ENCODE measurements at places on chromosomes 11 and 22.

GRCh38 chr11:101470419-101470818, 113.4 kb downstream of the TRPC6 start:
- DNase-seq: no peak

DNA sequence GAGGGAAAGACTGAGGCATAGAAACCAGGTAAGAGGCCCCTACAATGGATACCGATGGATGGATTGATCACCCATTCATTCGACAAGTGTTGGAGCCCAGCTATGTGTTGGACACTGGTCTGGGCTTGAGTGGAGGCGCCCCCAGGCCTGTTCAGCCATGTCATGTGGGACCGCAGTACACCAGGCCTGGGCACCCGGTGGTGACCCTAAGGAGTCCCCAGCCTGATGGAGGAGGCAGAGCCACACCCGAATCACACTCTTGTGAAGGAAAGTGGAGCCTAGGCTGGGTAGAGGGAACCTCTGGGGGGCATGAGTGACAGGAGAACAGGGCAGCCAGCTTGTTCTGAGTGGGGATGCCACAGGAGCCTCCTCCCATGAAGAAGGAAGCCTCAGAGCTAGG, 10.2 kb downstream of the CACNA1I start:
- DNase-seq: no peak

DNA sequence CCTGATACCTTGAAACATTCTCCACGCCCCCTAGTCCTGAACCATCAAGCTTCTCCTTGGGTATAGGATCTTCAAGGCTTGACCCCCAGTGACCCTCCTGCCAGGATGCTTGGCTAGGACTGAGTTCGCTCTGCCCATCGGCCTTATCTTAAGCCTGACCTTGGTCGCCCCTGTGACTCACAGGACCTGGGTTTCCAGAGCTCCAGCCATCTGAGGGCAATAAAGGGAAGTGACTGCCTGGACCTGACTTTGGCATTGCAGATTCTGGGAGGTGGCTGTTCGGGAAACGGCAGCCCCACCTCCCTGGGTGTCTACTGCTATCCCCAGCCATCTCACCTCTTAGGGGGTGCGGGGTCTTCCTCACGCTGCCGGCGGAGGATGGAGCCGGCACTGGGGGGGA, 15.4 kb downstream of the CARD10 start:
- DNase-seq: no peak

DNA sequence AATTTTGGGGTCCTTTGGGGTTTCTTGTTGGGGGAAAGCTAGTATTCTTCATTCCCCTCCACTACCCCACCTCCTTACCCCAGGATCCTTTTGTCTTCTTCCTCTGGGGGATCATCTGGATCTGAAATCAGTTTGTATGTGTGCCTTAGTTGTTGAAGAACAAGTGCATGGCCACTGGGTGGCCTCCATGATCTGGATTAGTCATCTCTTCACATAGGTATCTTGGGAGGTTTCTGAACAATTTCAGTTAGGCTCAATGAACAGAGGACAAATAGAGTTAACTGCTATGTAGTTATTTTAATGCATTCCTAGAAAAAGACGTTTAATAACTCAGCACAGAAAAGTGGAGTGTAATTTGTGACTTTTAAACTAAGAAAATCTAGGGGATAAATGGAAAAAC, 7.1 kb upstream of the VWA5A start:
- no peak for DNase-seq

DNA sequence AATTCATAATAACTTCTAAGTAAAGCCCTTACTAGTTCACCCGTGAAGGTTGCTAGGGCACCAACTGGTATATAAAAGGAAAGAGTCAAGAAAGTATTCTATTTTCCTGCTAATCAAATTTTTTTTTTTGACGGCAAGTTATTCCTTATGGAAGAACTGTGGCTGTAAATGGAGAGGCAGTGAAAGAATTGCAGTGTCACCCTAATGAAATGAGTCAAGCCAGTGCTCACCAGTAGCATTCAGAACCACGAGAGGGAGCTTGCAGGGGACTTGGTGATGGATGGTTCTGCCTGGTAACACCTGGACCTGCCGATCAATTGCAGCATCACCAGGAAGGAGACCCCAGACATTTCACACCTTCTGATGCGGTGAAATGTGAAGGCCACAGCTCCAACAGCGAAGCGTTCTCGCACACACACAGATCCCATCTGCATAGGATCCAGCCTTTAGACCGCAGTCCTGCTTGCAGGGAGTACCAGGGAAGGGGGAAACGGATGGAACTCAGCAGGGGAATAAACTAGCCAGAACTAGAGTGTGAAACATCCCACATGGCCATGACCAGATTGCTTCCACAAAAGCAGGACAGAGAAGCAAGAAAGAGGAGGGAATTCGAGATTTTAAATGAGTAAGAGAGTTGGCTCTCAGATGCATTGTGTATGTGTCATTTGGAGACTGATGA, 326.2 kb downstream of the TBC1D22A start:
- no peak for DNase-seq

DNA sequence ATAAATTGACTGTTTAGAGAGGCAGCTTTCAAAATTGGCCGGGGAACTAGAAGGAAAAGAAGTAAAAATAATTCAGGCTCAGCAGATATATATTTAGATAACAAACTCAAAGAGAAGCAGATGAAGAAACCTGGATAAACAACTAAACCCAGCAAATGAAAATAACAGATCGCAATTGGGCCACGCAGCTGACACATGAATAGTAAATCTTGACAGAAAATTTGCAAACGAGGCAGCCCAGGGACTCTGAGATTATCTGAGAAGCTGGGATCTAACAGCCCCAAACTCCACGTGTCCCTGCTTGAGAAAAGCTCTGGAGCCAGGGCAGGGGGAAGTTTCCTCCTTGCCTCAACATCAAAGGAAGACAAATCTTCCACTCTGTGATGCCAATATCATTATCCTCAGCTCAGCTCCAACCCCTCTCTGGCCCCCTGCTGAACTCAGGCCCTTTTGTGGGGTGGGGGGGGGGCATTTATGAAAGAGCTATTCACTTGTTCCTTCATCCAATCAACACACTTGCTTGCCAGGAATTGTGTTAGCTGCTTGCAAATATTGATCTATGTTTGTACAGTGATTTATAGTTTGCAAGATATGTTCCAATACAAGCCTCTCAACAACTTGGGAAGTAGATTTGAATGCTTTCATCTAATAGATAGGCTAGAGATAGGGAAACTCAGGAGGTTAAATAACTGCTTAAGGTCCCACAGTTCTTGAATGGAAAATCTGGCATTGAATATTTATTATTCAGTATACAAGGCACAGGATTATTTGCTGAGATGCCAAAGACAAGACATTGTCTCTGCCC, 72.5 kb upstream of the C11orf87 start:
- DNase-seq: no peak

DNA sequence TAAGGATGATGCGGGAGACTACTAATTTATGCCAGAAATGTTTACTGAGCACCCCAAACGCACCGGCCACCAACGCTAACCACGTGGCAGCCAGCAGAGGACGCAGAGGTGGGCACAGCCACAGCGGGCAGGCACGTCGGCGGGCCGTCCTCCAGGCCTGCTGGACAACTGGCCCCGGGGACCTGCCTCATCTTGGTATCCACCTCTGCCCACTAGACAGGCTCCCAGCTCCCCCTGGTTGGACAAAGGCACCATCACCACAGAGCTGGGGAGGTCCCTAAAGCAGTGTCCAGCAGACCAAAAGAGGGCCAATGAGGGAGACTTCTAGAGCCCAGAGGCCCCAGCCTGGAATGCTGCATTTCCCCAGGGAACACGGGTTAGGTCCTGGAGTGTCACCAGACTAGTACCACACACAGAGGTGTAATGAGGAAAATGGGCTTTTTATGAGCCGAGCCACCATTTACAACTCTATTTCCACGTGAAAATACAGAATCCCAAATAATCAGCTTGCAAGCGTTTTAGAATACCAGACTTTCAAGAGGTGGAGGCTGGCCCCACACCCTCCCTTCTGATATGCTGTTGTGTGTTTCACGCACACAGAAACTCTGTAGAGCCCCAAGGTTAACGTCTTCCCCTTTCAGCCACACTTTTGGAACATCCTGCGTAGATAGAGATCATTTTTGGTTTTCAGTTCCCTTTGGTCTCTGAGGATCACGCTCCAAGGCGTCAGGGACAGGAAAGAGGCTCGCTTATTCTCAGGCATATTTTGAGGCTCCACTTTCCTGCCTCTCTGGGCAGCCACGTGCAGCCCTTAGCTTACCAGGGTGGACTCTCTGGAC, 23.7 kb upstream of the BID start:
- DNase-seq: no peak

DNA sequence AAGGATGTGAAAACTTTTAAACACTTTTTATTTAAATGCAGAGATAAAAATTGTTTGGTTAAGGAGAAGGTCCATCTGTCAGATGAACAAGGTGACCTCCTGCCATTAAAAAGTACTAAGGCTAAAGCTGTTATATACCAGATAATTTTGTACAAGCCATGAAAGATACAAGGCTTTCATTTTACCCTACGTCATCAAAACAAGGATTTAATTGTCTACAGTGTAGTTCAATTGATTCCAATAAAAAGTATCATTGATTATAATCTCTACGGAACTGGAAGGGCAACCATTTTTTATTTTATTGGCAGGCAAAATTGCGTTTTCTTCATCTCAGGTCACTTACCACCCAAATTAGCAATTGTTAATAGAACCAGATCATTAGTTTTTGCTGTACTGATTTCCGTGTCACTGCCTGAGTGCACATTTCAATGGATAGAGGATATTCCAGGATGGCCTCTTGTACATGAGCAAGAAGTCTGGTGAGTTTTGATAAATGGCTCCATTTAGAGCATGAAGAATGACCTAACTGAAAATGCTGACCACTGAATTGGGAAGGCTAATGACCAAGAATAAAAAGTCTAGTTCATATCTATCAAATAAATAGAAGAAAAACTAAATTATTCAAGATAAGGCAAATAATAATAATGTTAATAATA, 564.9 kb downstream of the JRKL start:
- no peak for DNase-seq

GRCh38 chr11:120185706-120186455, 25.0 kb upstream of the OAF start:
- DNase-seq: no peak

- DNase-seq: no peak
Measured at GRCh38 chr11:3802011-3802790, 4.8 kb upstream of the NUP98 start.

DNA sequence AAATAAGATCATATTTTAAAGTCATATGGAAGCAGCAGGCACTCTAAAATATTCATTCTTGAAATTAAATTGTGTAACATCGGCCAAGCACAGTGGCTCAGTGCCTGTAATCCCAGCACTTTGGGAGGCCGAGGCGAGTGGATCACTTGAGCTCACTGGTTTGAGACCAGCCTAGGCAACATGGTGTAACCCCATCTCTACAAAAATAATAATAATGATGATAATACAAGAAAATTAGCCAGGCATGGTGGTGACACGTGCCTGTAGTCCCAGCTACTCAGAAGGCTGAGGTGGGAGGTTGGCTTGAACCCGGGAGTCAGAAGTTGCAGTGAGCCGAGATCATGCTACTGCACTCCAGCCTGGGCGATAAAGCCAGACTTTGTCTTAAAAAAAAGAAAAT, 77.4 kb downstream of the TRIM29 start:
- DNase-seq: no peak

GRCh38 chr11:62479631-62480201, 60.9 kb downstream of the SCGB1A1 start:
- no peak for DNase-seq

- DNase-seq: no peak
Measured at GRCh38 chr11:128492461-128492860, 94.9 kb downstream of the ETS1 start.
